Caco-2 (cell line): ENCODE measurements at places on chromosomes 2 and 18.
A peak's percentile ranks its signal among the peaks of the same experiment; 100 is the strongest.

- no peak for DNase-seq
These were observed 60.6 kb downstream of the ZCCHC2 start for GRCh38 chr18:62583376-62583775.

DNA sequence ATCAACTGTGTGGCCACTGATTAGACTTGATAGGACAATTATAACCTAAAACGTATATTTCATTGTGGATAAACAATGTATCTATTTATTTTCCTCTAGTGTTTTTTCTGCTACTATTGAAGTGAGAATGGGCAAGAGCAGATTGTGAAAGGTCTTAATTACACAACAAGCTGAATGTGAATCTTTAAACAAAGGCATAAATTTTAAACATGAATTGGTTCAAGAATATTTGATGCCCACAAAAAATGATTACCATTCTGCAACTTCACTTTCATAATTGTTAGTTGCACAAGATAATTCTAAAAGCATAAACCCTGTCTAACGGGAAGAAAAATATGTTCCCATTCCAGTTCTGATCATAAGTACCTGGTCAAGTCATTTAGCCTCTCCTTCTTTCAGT is 285.6 kb downstream of the GULP1 start:
- no peak for DNase-seq

- DNase-seq: no peak
These were observed 15.2 kb downstream of the DOK1 start for GRCh38 chr2:74569686-74570085.

DNA sequence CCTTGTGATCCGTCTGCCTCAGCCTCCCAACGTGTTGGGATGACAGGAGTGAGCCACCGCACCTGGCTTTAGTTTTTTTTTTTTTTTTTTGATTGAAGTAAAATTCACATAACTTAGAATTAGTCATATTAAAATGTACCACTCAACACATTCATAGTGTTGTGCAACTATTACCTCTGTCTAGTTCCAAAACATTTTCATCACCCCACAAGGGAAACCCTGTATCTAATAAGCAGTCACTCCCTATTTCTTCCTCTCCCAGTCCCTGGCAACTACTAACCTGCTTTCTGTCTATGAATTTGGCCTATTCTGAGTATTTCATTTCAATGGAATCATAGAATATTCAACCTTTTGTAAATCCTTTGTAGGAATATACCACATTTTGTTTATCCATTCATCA is 123.9 kb upstream of the FAM117B start:
- no peak for DNase-seq

GRCh38 chr18:6920099-6920955 is 190.8 kb downstream of the ARHGAP28 start:
- DNase-seq: peak; percentile 75
